B cell (primary cell): ENCODE measurements at places on chromosomes 3 and 15. TPM values are rescaled to one million over a fixed set of nuclear protein-coding genes. Genes with fewer than 3 reads are reported as not detected.

DNA sequence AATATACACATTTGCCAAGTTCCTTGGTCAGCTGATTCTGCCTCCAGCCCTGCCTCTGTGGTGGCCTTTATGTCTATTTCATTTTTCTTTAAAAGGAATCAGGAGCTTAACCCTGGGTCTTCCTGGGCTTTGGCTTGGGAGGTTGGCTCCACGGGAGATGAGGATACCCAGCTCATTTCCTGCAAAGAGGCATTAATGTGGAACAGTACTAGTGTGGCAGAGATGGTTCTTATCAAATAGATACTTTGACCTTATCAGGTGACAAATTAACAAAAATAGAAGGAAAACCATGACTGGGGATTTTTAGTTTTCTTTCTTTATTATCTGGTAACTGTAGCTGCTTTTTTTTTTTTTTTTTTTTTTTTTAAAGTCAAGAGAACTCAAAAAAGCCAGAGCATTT is 42.8 kb downstream of the BBS4 start:
- peaks cover 17% of the 10 kb centered on the region for H3K36me3 ChIP-seq
- no peaks in the 10 kb centered on the region for H3K4me1 ChIP-seq
- H3K4me3 ChIP-seq = no peak overlapping the region
- H3K27ac ChIP-seq = no peak overlapping the region
- no peaks in the 10 kb centered on the region for H3K27me3 ChIP-seq

DNA sequence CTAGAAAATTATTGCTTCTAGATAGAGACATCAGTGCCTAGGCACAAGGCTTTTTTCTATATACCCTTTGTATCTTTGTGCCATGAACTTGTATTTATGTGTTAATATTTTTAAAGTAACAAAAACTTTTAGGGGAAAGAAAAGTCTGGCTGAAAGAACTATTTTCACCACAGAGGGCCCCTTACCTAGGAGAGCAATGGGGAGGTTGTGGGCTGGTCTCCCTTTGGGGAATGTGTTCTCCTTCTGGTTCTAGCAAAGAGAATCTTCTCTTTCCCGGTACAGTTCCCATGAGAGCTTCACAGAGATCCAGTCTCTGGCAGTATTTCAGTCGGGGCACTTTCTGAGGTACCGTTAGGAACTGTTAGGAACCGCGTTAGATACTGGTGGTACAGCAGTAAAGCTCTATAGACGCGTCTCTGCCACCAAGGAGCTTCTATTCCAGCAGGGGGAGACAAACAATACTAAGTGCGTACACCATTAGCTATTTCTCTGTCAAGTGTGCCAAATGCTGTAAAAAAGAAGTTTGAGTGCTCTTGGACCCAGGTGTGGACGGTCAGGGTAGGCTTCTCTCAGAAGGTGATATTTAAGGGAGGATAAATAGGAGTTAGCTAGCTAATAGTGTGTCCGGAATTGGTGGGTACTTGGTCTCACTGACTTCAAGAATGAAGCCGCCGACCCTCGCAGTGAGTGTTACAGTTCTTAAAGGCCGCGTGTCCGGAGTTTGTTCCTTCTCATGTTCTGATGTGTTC is 4.6 kb upstream of the EPB42 start:
- H3K27ac ChIP-seq = no peak overlapping the region
- DNase-seq = peak; percentile 82
- no peak overlapping the region for H3K4me3 ChIP-seq
- no peaks in the 10 kb centered on the region for H3K27me3 ChIP-seq
- H3K4me1 ChIP-seq = peaks cover 7% of the 10 kb centered on the region
- H3K36me3 ChIP-seq = no peaks in the 10 kb centered on the region

DNA sequence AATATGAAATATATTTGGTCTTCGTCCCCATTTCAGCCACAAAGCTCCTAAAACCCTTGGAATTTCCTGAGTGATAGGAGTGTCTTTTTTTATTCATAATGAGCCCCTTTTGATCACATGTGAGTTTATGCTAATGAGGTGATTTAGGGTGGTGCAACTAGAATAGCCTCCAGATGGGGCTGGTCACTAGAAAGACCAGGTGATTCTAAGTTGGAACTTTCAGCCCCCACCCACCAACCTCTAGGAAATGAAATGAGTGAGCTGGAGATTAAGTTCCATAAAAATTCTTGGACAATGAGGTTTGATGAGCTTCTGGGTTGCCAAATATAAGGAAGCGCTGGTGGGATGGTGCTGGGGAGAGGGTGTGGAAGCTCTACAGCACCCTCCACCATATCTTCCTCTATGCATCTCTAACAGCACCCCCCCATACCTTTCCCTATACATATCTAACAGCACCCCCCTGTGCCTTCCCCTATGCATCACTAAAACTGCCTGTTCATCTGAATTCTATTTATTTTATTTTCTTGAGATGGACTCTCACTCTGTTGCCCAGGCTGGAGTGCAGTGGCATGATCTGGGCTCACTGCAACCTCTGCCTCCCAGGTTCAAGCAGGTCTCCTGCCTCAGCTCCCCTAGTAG is 2.1 kb upstream of the SMCO1 start:
- DNase-seq = no peak
- no peak overlapping the region for H3K27ac ChIP-seq

GRCh38 chr3:12155828-12156227 is 2.9 kb downstream of the TIMP4 start:
- no peaks in the 10 kb centered on the region for H3K4me1 ChIP-seq
- no peak overlapping the region for H3K4me3 ChIP-seq
- no peaks in the 10 kb centered on the region for H3K36me3 ChIP-seq
- H3K27ac ChIP-seq = no peak overlapping the region
- no peaks in the 10 kb centered on the region for H3K27me3 ChIP-seq

DNA sequence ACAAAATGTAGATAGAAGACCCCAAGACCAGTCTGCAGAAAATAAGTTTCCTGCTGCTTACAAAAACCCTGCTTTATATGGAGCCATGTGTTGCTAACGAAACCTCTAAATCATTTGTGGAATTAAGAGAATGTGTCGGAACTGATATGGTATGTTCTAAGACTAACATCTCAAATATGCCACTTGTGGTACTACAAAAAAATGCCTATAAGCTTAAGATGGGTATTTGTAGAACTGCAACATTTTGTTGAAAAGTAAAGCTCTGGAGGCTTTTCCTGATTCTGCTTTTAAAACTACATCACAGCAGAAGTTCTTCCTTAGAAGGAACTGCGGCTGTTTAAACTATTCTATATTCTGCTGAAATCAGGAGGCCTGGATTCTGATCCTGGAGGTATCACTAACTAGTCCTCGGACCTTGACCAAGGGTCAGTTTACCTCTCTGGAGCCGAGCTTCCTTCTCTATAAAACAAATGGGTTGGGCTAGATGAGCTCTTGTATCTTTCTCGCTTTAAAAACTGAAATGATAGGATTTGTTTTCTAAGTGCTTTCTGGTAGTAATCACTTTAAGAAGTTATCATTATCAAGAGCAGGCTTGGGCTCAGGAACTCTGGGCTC is 74.9 kb downstream of the RAD18 start:
- no peaks in the 10 kb centered on the region for H3K27me3 ChIP-seq
- H3K4me3 ChIP-seq = no peak overlapping the region
- no peak for DNase-seq
- H3K27ac ChIP-seq = no peak overlapping the region

GRCh38 chr15:99606646-99607045 is 40.9 kb downstream of the MEF2A start:
- H3K27me3 ChIP-seq = no peaks in the 10 kb centered on the region
- H3K4me1 ChIP-seq = peaks cover 45% of the 10 kb centered on the region
- H3K4me3 ChIP-seq = no peak overlapping the region
- no peak for DNase-seq

GRCh38 chr3:16825617-16826204 is 59.0 kb upstream of the PLCL2 start:
- no peak overlapping the region for H3K4me3 ChIP-seq
- peaks cover 15% of the 10 kb centered on the region for H3K4me1 ChIP-seq
- no peaks in the 10 kb centered on the region for H3K36me3 ChIP-seq
- no peak overlapping the region for H3K27ac ChIP-seq
- no peak for DNase-seq

DNA sequence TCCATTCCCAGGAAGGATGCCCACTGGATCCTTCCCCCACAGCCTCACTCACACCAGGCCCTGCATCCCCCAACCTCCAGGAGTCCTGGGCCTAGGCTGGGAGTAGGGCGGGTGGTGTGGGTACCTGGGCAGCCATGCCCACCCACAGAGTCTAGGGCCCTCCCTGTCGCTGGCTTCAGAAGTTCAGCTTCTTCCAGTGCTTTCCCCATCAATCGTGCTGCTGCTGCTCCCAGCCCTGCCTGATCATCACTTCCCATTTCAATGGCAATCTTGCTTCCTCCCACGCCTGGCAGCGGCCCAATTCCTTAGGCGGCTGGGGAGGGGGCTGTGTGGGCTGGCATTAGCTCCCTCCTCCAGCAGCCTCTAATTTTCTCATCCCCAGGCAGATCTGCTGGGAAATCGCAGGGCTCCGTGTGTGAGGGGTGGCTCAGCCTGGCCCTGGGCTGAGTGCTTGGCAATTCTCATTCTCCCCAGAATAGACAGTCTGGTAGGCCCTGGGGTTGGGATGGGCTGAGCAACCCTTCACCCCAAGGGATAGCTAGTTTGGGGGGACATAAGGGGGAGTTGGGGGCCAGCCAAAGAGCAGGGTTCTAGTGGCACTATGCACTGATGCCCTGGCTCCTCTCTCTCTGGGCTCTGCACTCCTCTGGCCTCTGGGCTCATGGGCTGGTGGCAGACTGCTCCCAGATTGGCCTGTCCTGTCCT is 66.4 kb downstream of the SCN5A start:
- no peaks in the 10 kb centered on the region for H3K27me3 ChIP-seq
- no peak overlapping the region for H3K27ac ChIP-seq
- no peaks in the 10 kb centered on the region for H3K36me3 ChIP-seq
- H3K4me3 ChIP-seq = no peak overlapping the region
- no peak for DNase-seq

- no peaks in the 10 kb centered on the region for H3K27me3 ChIP-seq
- no peaks in the 10 kb centered on the region for H3K4me1 ChIP-seq
- H3K4me3 ChIP-seq = no peak overlapping the region
- no peak overlapping the region for H3K27ac ChIP-seq
- no peaks in the 10 kb centered on the region for H3K36me3 ChIP-seq
Observed at GRCh38 chr3:25166016-25166415, 262.0 kb upstream of the RARB start.

GRCh38 chr3:180934638-180935037 is 22.2 kb downstream of the FXR1 start:
- DNase-seq = no peak
- no peak overlapping the region for H3K4me3 ChIP-seq
- no peaks in the 10 kb centered on the region for H3K27me3 ChIP-seq
- H3K36me3 ChIP-seq = peaks cover 25% of the 10 kb centered on the region
- H3K4me1 ChIP-seq = no peaks in the 10 kb centered on the region
- H3K27ac ChIP-seq = no peak overlapping the region

GRCh38 chr15:50979041-50979440 is 70.6 kb downstream of the AP4E1 start:
- H3K4me3 ChIP-seq = no peak overlapping the region
- no peak for DNase-seq
- peaks cover 20% of the 10 kb centered on the region for H3K36me3 ChIP-seq
- no peaks in the 10 kb centered on the region for H3K27me3 ChIP-seq

RIOX2 gene
- total RNA-seq = 23.6 and 27.8 TPM in 2 replicates

RTP1 gene
- total RNA-seq = not detected in 2 replicates

MCF2L2 gene
- 1.5 and 1.6 TPM in 2 replicates for total RNA-seq

OR5K2 gene
- total RNA-seq = not detected in 2 replicates
